Kidney (tissue), 22 donors: ENCODE measurements at places on chromosomes 3 and 15. TPM values are rescaled to one million over a fixed set of nuclear protein-coding genes. Genes with fewer than 3 reads are reported as not detected.

DNA sequence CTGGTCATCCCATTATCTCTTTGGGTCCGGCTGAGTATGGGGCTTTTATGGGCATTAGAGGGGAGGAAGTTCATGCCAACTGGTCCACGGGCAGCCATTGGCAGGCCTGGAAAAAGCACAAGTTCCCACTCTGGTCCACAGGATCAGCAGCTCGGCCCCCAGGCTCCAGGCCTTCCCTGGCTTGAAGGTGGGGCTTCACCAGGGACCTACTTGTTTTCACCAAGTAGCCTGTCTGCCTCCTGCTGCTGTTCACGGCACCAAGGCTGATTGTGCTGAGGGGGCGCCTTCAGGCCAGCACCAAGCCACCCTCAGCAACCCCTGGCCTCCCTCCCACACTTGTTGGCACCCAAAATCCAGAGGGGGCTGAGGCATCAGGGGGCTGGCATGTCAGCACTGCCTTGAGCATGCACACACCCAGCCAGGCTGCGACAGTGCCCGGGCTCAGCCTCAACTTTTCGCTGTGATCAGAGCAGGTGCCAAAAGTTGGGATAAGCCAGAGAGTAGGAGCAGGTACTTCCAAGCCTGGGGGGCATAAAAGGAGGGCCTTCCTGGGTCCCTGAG is 9.1 kb upstream of the TOP2B start:
- no peak overlapping the region for H3K27ac ChIP-seq
- H3K27me3 ChIP-seq, result no peaks in the 10 kb centered on the region

PIERCE2 gene
- 2.7 TPM for total RNA-seq

DNA sequence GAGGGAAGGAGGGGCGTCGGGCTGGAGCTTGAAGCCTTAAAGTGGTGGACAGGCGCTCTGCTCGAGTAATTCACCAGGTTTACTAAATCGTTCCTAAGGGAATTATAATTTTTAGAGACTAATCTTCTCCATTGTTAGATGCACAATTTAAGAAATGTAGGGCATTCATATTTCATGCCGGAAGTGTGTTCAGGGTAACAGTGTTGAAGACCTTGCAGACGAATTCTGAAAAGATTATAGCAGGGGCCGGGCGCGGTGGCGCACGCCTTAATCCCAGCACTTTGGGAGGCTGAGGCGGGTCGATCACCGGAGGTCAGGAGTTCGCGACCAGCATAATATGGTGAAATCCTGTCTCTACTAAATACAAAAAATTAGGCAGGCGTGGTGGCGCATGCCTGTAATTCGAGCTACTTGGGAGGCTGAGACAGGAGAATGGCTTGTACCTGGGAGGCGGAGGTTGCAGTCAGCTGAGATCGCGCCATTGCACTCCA is 365 bp upstream of the GTF2A2 start:
- no peaks in the 10 kb centered on the region for H3K27me3 ChIP-seq
- peak overlapping the region; percentile 43 for H3K4me3 ChIP-seq
- peaks cover 2% of the 10 kb centered on the region for H3K4me1 ChIP-seq
- no peak for DNase-seq

DNA sequence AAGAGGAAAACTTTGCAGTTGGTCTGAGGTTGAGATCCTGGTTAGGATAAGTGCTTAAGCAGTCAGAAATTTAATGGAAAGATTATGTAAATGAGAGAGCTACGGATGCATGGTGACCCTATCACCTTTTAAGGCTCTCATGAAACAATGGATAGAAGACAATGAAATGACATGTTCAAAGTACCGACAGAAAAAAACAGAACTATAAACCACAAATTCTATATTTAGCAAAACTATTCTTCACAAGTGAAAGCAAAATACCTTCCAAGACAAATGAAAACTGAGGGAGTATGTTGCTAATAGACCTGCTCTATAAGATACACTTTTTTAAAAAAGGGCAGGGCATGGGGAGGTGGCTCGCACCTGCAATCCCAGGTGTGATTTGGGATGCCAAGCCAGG is 32.2 kb downstream of the DNAAF4 start:
- DNase-seq, result no peak
- no peak overlapping the region for H3K27ac ChIP-seq
- no peaks in the 10 kb centered on the region for H3K4me1 ChIP-seq
- H3K4me3 ChIP-seq, result no peak overlapping the region
- no peaks in the 10 kb centered on the region for H3K27me3 ChIP-seq

C2CD4B gene
- total RNA-seq, result 4.2 TPM

DNA sequence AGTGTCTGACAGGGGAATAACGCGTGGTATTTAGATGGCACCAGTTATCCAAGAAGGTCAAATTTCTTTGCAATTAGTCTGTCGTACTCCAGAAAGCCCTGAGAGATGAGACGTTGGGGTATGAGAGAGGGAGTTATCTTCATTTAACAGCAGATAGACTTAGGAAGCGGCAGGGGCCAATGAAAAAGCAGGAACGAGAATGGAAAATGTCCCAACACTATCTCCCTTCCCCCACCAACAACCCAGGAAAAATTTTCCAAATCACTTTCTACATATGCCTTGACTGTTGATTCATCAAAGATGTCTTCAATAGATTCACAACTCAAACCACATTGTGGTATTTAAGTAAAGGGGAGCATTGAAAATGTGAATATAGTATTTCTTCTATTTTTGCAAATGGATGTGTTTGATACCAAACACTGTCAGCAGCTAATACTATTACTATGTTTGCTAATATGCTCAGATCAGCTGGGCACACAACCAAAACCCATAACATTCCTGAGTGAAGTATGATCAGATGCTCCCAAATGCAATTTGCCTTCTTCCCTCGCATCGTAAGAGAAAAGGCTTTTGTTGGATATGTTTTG is 13.3 kb upstream of the GREM1 start:
- no peaks in the 10 kb centered on the region for H3K36me3 ChIP-seq
- no peak overlapping the region for H3K4me3 ChIP-seq
- no peaks in the 10 kb centered on the region for H3K27me3 ChIP-seq
- no peak for DNase-seq
- no peaks in the 10 kb centered on the region for H3K4me1 ChIP-seq
- H3K27ac ChIP-seq, result no peak overlapping the region

CCR9 gene
- total RNA-seq, result 0.22 TPM

GOLGA6B gene
- not detected for total RNA-seq

DNA sequence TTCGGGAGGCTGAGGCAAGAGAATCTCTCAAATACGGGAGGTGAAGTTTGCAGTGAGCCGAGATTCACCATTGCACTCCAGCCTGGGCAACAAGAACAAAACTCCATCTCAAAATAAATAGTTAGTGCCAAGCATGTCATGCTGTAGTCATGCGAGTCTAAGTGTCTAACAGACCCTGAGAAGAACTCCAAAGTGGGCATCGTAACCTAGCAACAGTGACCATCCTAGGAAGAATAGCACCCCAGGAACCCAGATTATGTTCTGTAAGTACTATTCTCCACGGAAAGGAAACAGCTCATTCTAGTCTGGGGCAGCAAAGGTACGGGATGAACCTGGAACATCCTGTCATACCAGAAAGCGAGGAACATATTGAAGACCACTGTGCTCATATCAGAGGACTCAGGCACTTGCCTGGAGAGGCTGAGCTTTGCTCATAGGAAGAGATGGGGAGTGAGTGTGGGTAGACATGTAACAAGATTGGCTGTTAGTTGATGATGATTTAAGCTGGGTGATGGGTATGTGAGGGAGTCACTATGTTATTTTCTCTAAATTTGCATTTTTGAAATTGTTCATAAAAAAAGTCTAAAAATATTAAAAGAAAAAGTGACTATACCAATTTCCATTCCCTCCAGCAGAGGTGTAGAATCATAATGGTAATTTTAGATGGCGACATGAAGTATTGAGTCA is 31.7 kb downstream of the BCL2L10 start:
- no peaks in the 10 kb centered on the region for H3K36me3 ChIP-seq
- no peak overlapping the region for H3K4me3 ChIP-seq
- no peaks in the 10 kb centered on the region for H3K27me3 ChIP-seq
- H3K27ac ChIP-seq, result no peak overlapping the region
- no peak for DNase-seq

ISG20 gene
- total RNA-seq, result 25.5 TPM

DNA sequence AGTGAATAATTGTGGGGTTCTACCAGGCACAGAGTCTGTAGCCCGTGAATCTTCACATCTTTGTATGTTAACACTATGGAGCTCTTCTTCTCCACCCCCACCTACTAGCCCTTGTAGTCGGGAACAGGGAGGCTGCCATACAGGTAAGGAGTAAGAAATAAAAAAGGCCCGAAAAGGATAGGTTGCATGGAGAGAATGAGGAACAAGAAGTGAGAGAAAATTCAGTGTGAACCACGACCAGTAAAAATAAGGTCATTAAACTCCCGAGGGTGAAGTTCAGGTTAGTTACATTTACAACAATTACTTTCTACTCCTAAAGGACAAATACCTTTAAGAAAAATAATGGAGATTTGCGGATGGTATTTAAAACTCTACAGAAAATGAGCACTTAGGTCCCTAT is 53.3 kb downstream of the OSBPL10 start:
- H3K36me3 ChIP-seq, result no peaks in the 10 kb centered on the region
- peaks cover 4% of the 10 kb centered on the region for H3K4me1 ChIP-seq
- H3K4me3 ChIP-seq, result no peak overlapping the region
- no peaks in the 10 kb centered on the region for H3K27me3 ChIP-seq
- DNase-seq, result no peak

GRCh38 chr3:57094575-57094974 is 34.1 kb downstream of the SPATA12 start:
- no peaks in the 10 kb centered on the region for H3K27me3 ChIP-seq
- no peak overlapping the region for H3K27ac ChIP-seq
- H3K36me3 ChIP-seq, result peaks cover 10% of the 10 kb centered on the region
- H3K4me1 ChIP-seq, result no peaks in the 10 kb centered on the region
- no peak overlapping the region for H3K4me3 ChIP-seq

DNA sequence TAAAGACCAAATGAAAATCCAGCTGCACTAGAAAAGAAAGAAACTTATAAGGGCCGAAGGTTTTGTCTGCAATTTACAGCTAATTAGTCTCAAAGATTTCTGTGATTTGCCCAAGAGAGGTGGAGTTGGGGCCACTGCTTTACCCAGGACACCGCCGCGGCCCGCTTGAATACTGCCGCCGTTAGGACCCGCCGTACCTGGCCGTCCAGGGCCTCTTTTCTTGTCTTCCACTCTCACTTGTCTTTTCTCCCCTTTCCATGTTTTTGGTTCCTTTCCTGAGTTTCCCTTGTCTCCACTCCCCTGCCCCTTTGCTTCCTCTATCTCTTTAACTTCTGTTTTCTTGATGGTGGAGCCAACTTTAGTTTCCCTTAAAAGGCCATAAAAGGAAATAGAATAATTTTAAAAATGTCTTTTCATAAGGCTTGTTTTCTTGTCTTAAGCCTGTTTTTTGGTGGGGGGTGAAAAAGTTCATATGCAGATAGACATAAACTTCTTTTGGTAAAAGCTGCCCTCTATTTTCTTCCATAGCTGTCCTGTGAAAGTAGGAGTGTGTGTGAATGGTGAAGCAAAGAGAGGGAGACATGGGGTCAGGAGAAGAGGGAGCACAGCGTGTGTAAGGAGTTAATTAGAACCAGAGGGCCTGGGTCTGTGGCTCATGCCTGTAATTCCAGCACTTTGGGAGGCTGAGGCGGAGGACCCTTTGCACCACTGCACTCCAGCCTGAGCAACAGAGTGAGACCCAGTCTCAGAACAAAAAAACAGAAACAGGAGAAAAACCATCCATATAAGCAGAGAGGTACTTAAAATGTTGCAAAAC is 16.0 kb upstream of the CCNL1 start:
- H3K4me1 ChIP-seq, result peaks cover 3% of the 10 kb centered on the region
- H3K4me3 ChIP-seq, result peak overlapping the region; percentile 89
- H3K27ac ChIP-seq, result peak overlapping the region; percentile 98
- peak; percentile 78 for DNase-seq
